Caki2 (cell line): ENCODE measurements at places on chromosomes 11 and 22. TPM values are rescaled to one million over a fixed set of nuclear protein-coding genes. Genes with fewer than 3 reads are reported as not detected.

GRCh38 chr11:70525466-70525865 lies 127.1 kb downstream of the CTTN start:
- DNase-seq = no peak

- DNase-seq = no peak
Measured at GRCh38 chr11:44530413-44531115, 34.9 kb upstream of the CD82 start.

DNA sequence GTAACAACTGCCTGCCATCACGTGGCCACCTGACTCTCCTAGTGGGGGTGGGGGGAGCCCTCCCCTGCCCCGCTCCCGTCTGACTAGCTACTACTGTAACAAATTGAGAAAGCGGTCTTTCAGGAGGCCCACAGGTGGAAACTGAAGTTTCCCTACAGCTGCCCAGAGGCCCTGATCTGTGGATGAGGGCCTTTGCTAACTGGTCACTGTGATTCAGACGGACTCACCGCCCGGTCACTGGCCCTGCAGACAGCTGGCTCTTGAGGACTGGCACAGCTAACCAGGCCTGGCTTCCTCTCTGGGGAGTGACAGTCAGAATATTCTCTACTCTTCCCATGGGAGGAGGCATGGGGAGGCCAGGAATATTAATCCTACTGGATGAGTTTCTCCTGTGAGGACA lies 116.8 kb downstream of the ARHGAP8 start:
- no peak for DNase-seq

GRCh38 chr11:13160806-13161205 lies 116.8 kb upstream of the BMAL1 start:
- DNase-seq = no peak

GRCh38 chr11:121291319-121291718 lies 1.3 kb upstream of the SC5D start:
- no peak for DNase-seq

GRCh38 chr11:102306048-102306597 lies 11.2 kb upstream of the BIRC3 start:
- DNase-seq = peak; percentile 61

- DNase-seq = no peak
Measured at GRCh38 chr11:121534131-121535093, 81.6 kb upstream of the SORL1-AS1 start.

Gene OR5A1
- total RNA-seq = not detected in 2 replicates

Gene EFCAB6
- total RNA-seq = 0.98 and 3.9 TPM in 2 replicates

Gene FOLR1
- total RNA-seq = 7.3 and 8.4 TPM in 2 replicates

Gene TEX12
- total RNA-seq = not detected in 2 replicates
